ENCODE measurements at places on chromosomes 1 and 21.

GRCh38 chr1:21861602-21862429 is 49.8 kb downstream of the LDLRAD2 start:
- DNase-seq: peak; percentile 84

- peak; percentile 70 for DNase-seq
Measured at GRCh38 chr1:32500387-32501209, 35.7 kb downstream of the ZBTB8B start.

DNA sequence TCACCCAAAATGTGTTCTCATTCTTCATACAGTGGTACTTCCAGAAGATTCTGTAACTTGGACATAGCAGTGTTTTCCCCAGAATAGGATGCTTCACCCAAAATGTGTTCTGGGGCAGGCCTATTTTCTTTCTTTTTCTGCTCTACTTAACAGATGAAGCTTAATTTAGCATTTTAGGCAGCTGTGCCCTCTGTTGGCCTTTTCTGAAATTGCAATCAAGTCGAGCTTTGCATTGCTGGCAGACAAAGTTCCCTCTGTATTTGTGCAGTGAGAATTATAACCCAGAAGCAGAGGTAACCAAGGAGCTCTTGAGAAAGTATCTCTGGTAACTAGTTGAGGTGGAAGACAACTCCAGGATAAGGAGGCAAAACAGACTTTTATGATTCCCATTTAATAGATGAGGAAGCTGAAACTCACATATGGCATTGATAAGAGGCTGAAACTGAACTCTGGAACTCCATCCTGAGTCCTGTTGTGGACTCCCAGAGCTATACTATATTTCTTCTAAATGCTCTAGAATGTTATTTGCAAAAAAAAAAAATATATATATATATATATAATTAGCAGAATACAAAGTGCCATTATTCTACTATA is 50.3 kb upstream of the L1TD1 start:
- peak; percentile 54 for DNase-seq

- DNase-seq: peak; percentile 66
Measured at GRCh38 chr21:32702702-32703101, 25.1 kb downstream of the SYNJ1 start.

DNA sequence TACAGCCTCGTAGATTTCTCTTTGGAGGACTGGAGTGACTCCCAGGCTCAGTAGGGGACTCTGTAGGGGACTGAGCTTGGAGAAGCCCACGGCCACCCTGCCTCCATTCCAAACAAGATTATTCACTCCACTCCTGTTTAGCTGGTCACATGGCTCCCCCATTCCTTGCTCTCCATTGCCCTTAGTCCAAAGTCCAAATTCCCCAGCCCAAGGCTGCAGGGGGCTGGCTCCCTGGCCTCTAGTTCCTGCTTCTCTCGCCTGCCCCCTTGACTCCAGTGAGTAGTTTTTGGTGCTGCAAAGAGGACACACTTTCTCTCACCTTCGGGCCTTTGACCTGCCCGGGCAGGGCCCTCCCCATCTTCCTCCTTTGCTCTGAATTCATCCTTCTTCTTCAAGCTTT is 403.3 kb downstream of the KIF26B start:
- DNase-seq: no peak

GRCh38 chr1:165907256-165907857 is 79.9 kb downstream of the UCK2 start:
- peak; percentile 83 for DNase-seq

Measured in EH (cell line).